ENCODE measurements at places on chromosomes 13 and 19.

- no peak for DNase-seq
These were observed 5.1 kb downstream of the MYPOP start for GRCh38 chr19:45897261-45897812.

- DNase-seq = peak; percentile 77
These were observed 233.7 kb downstream of the COG6 start for GRCh38 chr13:39888865-39889810.

DNA sequence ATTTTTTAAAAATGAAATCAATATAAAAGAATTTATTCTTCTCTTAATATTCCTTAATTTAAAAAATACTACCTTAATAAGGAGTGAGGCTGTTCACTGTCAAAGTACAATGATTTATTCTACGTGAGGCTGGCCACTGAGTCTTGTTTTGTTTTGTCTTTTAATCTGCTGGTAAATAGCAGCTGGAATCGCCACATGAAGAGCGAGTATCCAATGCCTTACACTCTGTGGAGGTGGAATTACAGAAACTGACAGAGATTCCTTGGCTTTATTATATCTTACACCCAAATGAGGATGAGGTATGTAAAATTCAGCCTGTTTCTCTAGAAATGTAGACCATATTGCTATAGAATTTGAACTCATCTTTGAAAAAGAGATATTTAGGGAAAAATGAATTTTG, 52.9 kb upstream of the AKAP11 start:
- DNase-seq = no peak

- DNase-seq = no peak
These were observed 143.3 kb downstream of the TDRD3 start for GRCh38 chr13:60540276-60540675.

DNA sequence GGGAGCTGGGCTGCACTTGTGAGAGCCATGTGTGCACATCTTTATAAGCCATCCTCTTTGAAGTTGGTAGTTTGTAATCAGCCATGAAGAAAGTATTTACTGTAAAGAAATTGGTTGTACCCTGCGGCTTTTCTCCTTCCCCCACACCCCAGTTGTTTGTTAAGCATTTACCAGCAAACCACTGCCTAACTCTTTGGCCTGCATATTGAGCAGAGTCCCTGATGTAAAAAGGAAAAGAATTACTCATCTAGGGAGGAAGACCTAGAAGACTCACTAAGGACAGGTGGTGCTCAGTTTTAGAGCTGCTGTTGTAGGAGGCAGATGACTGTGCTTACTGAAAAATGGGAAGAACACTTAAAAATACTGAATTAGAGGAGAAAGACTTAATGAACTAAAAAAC, 245.3 kb downstream of the PCCA start:
- DNase-seq = no peak

- DNase-seq = no peak
These were observed 11.4 kb downstream of the ZNF331 start for GRCh38 chr19:53549340-53549739.

DNA sequence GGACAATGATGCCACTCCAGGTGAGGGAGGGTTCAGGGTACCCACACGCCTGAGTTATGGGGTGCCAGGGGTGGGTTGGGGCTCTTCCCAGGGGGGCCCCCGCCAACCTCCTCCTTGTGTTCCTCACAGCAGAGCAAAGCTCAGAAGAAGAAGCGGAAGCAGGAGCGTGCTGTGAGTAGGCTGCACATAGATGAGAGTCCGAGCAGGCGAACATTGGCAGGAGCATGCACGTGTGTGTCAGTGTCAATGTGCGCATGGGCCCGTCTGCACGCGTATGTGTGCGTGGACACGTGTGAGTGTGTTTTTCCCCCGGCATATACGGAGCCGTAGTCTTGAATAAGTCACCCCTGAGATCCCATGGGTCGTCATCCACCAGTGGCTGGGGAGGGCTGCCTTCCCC, 12.4 kb upstream of the USE1 start:
- no peak for DNase-seq

DNA sequence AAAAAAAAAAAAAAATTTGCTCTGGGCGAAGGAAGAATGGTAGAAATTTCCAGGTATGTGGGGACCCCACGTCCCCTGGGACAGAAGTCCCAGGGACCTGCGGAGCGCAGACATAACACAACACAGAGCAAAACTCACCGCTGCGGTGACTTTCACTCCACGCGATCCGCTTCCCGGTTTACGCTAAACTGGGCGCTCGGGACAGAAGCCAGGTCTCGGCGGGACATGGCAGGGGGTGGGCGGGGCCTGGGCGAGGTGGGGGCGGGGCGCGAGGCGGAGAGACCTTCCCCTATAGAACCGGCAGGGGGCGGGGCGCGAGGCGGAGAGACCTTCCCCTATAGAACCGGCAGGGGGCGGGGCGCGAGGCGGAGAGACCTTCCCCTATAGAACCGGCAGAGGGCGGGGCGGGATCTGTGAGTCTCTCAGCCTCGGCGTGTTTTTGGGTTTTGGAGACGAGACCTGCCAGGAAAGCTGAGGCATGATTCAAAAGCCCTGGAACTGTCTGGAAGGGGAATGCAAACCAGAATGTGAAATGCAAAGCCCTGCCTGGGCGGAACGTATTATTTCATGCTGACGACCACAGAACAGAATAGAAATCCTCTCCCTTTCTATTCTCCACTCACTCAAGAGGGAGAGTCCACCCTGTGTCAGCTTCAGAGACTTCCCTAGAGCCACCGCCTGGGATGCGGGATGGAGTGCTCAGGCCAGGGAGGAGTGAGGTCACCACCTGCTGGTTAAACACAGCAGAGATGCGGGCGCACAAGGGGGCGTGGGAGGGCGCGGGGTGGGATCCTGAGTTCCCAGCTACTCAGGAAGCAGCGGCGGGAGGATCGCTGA, 20.2 kb upstream of the ERVV-1 start:
- peak; percentile 82 for DNase-seq

DNA sequence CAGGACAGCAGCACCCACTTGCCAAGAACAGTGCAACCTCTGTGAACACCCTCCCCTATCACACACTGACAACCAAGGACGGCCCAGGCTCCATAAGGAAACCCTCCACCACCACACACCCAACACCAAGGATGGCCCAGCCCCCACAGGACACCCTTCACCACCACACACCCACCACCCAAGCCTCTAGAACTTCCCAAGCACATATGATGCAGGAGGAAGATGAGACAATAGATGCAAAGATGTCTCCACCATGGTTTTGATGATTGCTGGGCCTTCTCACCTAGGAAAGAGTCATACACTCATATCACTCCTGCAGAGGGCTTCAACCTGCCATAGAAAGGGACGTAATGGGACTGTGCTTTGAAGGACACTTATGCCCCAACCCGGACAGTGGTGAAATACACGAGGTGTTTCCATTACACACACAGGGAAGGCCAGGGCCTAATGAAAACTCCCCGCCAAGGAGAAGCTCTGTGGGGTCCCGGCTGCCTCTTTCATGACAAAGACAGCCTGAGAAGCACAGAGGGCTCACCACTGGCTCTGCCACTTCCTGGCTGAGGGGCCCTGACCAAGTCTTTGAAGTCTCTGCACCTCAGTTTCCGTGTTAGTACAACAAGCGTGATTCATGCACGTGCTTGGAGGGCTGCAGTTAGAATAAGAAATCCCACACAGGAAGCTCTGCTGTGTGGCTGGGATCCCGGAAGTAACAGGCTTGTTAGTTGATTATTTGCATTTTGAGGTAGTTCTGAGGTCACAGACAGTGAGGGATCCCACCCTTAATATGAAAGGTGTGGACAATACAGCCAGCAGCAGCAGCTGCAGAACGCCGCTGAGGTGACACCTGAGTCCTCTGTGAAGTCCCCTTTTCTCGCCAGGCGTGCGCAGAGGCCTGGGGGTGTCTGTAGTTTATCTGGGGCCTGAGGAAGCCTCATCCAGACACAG, 61.9 kb upstream of the ATP12A start:
- peak; percentile 7 for DNase-seq
